Stimulated activated CD8-positive, alpha-beta memory T cell treated with anti-CD3 and anti-CD28 coated beads, Interleukin-4, amount 100 ng/mL, for 4 hours (primary cell): ENCODE measurements at places on chromosomes 6 and 20.

DNA sequence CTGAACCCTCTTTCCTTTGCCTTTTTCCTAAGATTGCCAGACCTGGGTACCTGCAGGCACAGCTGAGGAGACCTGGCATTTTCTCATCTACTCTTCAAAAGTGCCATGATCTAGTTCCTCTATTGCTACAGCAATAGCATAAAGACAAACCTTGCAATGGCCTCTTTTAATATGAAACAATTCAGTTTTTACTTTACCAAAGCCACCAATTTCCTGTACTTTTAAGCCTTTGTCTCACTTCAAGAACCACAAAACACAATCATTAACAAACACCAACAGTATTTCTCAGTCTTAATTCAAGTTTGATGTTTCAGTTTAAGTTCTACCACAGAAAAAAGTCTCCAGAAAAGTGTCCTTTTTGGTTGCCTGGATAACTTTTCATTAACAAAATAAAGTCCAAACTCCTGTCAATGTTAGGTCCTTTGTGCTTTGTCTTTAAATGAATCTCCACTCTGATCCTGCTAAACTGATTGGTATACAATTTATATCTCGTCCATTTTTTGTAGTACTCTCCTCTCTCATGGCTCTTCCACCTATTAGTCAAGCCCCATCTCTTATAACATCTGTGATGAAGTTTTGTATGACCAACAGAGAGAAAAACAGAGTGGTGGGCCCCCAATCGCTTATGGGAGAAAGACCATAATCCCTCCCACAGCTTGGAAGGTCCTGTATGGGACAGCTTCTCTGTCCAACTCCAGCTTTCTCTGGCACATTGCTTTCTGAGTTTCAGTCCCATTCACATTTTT lies 50.5 kb upstream of the THEMIS start:
- DNase-seq, result no peak

GRCh38 chr6:87220997-87221396 lies 65.6 kb downstream of the ZNF292 start:
- no peak for DNase-seq

DNA sequence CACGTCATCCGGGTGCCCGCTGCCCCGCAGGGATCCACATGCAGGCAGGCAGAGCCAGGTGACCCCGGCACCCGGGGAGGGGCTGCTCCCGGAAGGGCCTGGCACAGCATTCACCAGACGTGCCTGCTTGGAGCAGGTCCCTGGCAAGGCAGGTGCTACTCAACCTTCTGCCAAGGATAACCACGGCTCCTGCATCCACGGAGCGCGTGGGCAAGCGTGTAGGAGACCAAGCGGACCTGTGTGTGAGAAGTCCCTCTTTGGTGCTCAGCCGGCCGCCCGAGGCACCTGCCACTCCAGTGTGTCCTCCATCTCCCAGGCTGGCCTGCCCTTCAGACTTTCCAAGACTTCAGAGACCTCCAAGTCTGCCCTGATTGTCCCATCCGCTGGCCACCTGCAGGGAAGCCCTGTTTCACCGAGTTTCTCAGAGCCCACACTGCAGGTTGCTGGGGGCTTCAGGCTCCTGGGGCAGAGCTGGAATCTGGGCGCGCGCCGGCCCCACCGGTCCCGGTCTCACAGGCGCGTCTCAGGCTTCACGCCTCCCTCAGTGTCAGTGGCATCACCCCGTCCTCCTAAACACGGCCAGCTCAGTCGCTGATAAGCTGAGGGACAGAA lies 124.3 kb downstream of the DLL1 start:
- DNase-seq, result no peak

- no peak for DNase-seq
Observed at GRCh38 chr6:106637051-106637716, 7.8 kb downstream of the QRSL1 start.

DNA sequence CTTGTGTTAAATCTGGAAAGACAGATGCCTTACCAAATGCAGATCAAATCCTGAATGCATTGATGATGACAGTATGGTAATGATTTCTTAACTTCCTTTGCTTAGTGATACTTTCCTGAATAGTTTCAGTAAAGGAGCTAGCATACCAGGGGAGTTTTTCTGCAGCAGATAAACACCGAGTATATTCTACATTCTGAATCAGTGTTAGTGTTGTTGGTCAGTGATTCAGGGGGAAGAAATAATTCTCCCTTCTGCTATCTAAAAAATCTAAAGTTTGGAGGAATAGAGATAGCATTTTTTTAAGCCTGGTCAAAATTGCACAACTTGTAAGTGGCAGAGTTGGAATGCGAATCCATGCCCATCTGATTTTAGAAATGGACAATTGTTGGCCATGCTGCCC lies 512.2 kb upstream of the MARCKS start:
- DNase-seq, result no peak

GRCh38 chr6:164898412-164898811 lies 411.0 kb downstream of the C6orf118 start:
- DNase-seq, result no peak

GRCh38 chr6:156846845-156847599 lies 69.8 kb downstream of the ARID1B start:
- DNase-seq, result no peak
